CD8-positive, alpha-beta memory T cell (primary cell): ENCODE measurements at places on chromosomes 11 and 22. TPM values are rescaled to one million over a fixed set of nuclear protein-coding genes. Genes with fewer than 3 reads are reported as not detected.

DNA sequence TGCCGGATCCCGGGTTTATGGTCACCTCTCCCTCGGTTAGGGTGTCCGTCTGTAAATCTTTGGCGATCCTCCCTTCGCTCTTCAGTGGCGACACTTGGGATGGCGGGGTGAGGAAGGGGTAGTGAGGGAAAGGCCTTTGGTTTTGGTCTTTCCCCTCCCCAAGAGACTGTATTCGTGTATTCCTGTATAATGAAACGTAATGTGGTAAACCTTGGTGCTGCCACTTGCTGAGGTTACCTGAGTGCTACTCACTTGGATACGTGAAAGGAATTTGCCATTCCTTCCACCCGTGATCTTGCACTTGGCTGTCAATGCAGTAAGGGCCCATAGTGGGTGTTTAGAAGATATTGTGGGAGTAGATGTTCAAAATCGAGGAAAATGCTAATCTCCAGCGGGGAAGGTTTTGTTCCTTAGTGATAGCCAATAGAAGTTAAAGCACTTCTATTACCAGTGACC, 578 bp upstream of the NUP160 start:
- H3K36me3 ChIP-seq = peaks cover 3% of the 10 kb centered on the region
- DNase-seq = no peak
- H3K27ac ChIP-seq = peak overlapping the region; percentile 97
- H3K27me3 ChIP-seq = no peaks in the 10 kb centered on the region

- no peaks in the 10 kb centered on the region for H3K27me3 ChIP-seq
- no peak overlapping the region for H3K27ac ChIP-seq
- no peak overlapping the region for H3K4me3 ChIP-seq
- no peaks in the 10 kb centered on the region for H3K36me3 ChIP-seq
- no peaks in the 10 kb centered on the region for H3K4me1 ChIP-seq
These were observed 43.2 kb downstream of the OR4C45 start for GRCh38 chr11:50075856-50076255.

DNA sequence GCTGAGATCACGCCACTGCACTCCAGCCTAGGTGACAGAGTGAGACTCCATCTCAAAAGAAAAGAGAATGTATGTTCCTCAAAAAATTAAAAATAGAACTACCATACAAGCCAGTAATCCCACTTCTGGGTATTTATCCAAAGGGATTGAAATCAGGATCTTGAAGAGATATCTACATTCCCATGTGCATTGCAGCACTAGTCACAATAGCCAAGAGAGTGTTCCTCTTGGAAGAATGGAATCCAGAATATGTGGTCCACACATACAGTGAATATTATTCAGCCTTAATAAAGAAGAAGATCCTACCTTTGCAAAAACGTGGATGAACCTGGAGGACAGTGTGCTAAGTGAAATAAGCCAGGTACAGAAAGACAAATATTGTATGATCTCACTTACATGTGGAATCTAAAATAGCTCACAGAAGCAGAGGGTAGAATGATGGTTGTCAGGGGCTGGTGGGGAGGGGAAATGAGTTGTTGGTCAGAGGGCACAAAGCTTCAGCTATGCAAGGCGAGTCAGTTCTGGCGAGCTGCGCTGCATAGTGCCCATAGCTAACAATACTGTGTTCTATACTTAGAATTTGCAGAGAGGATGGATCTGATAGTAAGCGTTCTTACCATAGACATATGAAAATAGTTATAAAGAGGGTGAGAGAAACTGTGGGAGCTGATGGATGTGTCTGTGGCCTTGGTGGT, 32.1 kb downstream of the GRIK4 start:
- H3K27ac ChIP-seq = no peak overlapping the region
- no peak for DNase-seq
- no peak overlapping the region for H3K4me3 ChIP-seq
- no peaks in the 10 kb centered on the region for H3K4me1 ChIP-seq

DNA sequence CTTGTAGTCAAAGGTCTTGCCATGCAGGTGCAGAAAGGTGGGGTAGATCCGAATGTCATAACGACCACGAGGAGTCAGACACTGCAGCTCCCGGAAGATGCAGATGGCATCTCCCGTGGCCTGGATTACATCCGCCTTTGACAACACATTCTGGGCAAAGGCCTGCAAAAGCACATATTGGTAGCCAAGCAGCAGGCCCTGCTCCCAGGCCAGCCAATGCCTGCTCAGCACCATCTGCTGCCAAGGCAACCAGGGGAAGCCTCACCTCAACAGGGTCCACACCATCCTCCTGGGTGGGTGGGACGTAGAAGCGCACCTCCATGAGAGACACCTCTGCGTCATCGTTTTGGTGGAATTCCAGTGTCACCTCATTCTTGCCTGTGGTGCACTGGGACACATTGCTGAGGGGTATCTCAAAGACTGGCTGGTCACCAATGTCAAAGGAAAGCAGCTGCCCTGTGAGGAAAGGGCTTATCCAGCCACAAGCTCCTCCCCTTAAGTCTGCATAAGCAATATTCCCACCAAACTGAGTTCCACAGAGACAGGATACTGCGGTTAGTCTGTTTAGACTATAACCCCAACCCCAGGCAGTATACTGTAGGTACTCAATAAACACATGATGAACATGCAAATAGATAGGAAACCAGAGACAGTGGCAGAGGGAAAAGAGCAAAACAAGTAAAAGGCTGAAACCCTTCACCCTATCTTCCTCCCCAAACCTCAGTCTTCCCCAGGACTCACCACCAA, 2.8 kb downstream of the SSRP1 start:
- DNase-seq = no peak
- H3K4me1 ChIP-seq = peaks cover 22% of the 10 kb centered on the region
- H3K4me3 ChIP-seq = no peak overlapping the region
- no peak overlapping the region for H3K27ac ChIP-seq
- H3K36me3 ChIP-seq = peaks cover 41% of the 10 kb centered on the region

DNA sequence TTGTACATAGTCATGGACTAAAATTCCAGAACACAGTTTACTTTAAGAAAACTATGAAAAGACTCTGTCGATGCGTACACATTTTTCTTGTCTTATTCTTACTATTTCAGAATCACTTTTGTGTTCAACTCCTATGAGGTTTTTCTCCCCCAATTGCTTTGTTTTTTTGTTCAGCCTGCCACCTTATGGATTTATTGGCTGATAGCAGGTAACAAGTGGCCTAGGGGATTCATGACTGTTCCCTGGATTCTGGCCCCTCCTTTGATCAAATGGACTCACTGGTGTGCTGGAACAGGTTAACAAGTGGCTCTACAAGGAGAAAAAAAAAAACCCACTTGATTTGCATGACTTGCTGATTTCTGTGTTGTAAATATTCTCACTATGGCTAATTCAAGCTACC, 10.6 kb downstream of the MMP20 start:
- no peaks in the 10 kb centered on the region for H3K4me1 ChIP-seq
- no peak for DNase-seq
- no peaks in the 10 kb centered on the region for H3K36me3 ChIP-seq
- no peak overlapping the region for H3K27ac ChIP-seq

Gene FERMT3
- 206 TPM for polyA plus RNA-seq

Gene MISFA
- polyA plus RNA-seq = 0.47 TPM

Gene RIBC2
- polyA plus RNA-seq = 0.47 TPM
